ENCODE measurements at places on chromosomes 4 and X.
A peak's percentile ranks its signal among the peaks of the same experiment; 100 is the strongest.

GRCh38 chr4:54542540-54543041, 115.2 kb upstream of the KIT start:
- no peak for DNase-seq

DNA sequence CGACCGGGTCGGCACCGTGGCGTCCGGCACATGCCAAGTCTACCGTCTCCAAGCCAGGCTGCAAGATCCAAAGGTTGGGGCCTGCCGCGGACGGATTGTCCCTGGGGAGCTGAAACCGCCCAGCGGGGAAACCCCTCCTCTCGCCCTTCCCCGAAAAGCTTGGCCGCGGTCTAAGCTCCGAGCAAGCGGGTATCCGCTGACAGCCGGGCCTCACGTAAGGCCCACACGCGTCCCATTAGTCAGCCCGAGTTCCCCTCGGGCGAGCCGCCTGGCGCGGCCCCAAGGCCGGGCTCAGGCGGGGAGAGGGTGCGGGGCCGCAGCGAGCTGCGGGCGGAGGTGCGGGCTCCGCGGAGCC, 6.8 kb upstream of the BCOR start:
- DNase-seq = no peak

DNA sequence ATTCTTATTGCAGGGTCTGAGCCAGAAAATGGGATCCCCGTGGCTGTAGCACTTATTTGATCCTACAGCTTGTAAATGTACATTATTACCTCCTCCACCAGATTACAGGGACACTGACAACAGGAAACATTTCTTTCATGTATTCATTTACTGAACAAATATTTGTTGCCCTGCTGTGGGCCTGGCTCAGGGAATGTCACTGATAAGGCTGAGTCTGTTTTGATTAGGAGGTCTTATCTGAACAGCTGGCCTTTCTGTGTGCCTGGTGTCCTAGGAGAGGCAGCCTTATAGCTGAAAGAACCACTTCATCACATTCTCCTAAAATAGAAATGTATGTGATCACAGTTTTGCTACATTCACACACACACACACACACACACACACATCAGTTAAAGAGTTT, 45.5 kb upstream of the PROM1 start:
- DNase-seq = no peak

DNA sequence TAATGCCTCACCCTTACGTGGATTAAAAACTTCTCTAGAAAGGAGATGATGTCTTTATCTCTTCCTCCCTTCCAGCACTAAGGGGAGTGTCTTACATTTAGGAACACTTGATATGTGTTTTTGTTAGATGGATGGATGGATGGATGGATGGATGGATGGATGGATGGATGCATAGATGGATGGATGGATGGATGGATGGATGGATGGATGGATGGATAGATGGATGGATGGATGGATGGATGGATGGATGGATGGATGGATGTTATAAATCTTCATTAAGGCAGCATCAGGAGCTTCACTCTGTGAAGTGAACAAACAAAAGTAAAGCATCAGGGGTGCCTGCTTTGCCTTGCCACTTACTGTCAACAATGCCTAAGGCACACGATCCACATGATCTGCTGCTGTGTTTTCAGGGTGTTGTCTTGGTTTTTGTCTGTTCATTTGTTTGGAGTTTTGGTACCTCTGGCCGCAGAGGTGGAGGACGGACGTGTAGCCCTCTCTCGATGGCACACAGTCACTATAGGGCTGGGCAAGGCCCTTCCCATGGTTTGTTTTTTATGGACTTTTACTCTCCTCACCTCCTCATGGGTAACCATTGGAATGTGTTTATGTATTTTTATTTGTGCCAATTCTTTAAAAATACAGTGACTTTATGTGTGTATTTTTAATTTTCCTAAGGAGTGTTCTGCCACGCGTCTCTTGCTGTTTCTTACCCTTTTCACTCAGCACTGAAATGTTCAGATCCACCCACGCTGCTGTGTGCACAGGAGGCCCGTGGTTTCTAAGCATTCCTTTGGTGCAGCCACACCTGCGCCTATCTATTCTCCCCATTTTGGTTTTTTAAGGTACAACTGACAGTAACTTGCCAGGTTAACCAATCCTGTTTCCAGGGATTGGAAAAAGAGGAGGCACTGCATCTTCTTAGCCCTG, 91.8 kb upstream of the ENPP6 start:
- no peak for DNase-seq

DNA sequence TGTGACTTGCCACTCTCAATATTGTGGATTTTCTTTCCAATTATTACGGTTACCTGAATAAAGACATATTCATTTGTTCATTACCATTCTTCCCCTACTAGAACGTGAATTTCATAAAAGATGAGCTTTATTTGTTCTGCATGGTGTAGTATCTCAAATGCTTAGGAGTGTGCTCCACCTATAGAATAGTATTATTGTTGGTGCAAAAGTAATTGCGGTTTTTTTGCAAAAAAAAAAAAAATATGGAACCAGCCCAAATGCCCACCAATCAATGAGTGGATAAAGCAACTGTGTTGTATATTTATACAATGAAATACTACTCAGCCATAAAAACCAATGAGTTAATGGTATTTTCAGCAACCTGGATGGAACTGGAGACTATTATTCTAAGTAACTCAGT, 525.5 kb upstream of the PRKX start:
- no peak for DNase-seq

DNA sequence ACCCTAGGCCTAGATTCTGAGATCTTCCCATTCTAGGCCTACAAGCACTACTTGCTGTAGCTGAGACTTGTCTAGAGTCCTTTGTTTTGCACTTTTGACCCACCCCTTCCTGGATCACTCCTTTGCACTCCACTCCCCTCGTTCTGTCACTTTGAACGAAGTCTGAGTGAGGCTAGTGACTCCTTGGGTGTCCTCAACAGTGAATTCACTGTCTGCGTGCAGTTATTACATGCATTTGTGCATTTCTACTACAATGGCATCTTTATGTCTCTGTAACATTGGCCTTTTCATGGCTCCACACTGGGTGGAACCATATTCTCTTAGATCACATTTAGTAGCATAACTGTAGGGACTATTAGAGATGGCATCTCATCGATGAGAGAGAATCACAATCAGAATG, 50.5 kb downstream of the OCRL start:
- DNase-seq = no peak

- DNase-seq = no peak
Observed at GRCh38 chrX:153878969-153879653, 6.9 kb downstream of the L1CAM start.

DNA sequence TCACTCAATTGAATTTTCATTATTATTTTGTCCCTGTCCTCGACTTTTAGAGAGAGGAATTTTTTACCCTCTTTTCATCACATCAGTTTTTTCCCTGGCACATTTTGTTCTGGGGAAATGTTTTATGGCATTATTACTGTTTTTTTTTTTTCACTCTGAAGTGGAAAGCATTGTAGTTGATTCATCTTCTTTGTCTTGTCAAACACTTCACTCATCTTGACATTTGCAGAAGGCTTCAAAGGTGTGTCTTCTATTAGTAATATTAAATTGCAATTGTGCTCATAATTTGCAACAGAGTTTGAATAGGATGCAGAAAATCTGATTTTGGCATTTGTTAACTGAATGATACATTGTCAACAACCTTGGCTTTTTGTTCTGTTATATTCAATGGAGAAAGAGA, 545.4 kb upstream of the ARX start:
- no peak for DNase-seq

- no peak for DNase-seq
Observed at GRCh38 chr4:159977907-159978617, 875.2 kb downstream of the RAPGEF2 start.

DNA sequence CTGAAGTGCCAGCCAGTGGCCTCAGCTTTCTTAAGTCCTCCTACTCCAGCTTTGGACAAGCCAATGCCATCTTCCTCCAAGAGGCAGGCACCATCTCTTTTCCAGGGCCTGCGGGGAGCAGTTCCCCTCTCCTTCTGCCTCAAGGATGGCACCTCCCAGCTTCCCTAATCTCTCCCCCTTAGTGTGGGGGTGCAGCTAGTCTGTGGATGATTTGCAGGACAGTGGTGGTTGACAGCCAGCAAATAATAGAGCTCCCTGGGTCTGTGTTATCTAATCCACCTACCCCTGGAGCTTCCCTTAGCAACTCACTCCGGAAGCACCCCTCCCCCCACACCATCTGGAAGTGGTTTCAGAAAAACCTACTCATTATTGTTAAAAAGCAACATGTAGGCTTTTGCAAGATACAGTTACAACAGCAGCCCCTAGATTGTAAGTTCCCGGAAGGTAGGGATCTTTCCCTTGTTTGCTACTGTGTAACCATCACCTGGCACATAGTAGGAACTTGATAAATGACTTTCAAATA, 247.1 kb downstream of the BCOR start:
- no peak for DNase-seq

- no peak for DNase-seq
Observed at GRCh38 chr4:38078590-38079421, 118.6 kb downstream of the PTTG2 start.

DNA sequence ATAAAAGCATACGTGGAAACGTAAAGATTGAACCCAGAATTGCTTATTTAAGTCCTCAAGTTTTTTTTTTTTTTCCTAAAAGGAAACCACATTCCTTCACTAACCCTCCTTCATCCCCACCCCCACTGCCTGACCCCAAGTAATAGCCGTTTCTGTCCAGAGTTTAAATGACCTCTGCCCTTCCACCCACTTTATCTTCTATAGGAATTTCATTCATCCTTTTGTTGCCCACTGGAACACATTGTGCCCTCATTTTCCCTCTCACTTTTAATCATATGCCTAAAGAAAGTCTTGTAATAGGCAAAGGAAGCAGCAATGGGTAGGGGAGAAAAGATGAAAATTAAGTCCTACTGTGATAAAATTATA, 62.7 kb downstream of the SH3RF1 start:
- no peak for DNase-seq

DNA sequence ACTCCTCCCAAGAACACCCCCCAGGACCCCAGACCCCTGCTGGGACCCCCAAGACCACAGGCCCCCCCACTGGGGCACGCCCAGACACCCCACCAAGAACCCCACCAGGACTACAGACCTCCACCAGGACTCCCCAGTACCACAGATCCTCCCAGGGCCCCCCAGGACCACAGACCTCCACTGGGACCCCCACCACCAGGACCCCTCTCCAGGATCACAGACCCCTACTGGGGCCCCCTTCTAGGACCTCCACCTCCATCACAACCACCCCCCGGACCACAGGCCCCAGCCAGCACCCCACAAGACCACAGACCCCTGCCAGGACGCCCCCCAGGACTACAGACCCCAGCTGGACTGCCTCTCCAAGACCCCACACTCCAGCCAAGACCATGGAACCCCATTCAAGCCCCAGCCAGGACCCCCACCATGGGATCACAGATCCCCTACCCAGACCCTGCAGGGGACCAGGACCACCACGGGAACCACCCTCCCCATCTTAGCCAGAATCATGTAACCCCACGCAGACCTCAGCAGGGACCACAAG, 855 bp upstream of the DHRSX start:
- DNase-seq = no peak

DNA sequence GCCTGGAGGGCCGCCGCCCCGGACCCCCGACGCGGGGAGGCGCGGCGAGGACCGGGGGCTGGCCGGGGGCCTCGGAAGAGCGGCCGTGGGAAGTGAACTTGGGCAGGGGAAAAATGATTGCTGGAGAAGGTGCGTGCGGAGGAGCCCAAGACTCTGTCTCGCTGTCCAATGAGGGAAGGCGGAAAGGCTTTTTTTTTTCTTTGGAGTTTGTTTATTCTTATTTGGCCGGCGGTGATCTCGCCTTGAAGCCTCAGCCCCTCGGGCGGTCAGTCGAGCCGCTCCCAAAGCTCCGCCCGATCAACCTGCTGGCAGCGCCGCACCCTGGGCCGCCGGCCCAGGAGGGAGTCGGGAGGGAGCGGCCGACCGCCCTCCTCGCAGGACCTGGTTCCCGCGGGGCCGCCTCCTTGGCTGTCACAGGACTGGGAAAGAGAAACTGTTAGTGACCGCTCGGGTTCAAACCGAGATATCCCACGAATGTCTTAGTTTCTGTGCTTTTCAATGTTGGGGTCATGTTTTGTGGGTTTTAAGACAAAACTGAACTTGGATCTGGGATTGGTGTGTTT, 2.5 kb downstream of the CPEB2 start:
- DNase-seq = no peak

- peak; percentile 36 for DNase-seq
Observed at GRCh38 chr4:138870737-138871554, 144.6 kb upstream of the NOCT start.

DNA sequence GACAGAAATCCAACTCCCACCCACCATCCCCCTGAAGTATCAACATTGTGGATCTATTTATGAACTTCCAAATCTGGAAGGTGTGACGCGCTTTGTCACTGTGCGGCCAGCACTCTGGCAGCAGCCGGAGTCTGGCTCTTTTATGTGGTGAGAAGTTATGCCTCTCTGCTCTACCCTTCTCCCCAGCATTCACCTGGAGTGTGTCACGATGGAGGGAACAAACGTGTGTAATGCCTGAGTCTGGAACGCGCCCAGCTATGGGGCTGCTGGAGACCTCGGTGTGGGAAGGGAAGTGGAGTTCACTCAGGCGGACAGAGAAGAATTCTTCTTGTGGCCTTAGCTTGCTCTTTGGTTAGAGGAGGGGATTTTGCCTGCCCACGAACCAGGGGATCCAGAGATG, 222.1 kb upstream of the RPL34 start:
- no peak for DNase-seq
